ENCODE measurements at places on chromosomes 13 and 19. TPM values are rescaled to one million over a fixed set of nuclear protein-coding genes. Genes with fewer than 3 reads are reported as not detected.

- DNase-seq = no peak
These were observed 55.3 kb downstream of the STK24 start for GRCh38 chr13:98521461-98522247.

DNA sequence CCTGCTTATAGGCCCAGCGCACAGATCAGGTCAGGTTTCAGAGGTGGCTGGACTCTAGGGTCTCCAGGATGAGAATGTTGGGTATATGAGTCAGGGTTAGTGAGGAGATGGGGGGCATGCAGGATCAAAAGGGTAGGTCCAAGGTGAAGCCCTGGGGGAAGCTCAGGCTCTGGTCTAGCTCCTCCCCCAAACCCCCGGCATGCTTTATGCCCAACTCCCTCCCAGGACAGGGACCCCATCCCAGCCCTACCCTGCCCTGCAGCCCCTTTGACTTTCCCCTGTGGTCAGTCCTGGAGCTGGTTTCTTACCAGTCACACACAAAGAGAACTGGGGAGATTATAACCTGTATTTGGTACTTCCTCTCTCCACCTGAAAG lies 9.8 kb upstream of the CEACAM18 start:
- DNase-seq = no peak

GRCh38 chr19:1847348-1847683 lies 967 bp downstream of the REXO1 start:
- no peak for DNase-seq

- DNase-seq = no peak
These were observed 328.9 kb downstream of the DIAPH3 start for GRCh38 chr13:59834801-59835200.

GRCh38 chr13:105519771-105520170 lies 1015.7 kb downstream of the EFNB2 start:
- DNase-seq = no peak

GRCh38 chr19:2327773-2328400 lies 499 bp downstream of the LSM7 start:
- no peak for DNase-seq

- DNase-seq = no peak
These were observed 100.6 kb upstream of the FRY start for GRCh38 chr13:31930901-31931522.

Gene LMTK3
- polyA plus RNA-seq = 1.2 TPM
